ENCODE measurements at places on chromosomes 5 and 9.

DNA sequence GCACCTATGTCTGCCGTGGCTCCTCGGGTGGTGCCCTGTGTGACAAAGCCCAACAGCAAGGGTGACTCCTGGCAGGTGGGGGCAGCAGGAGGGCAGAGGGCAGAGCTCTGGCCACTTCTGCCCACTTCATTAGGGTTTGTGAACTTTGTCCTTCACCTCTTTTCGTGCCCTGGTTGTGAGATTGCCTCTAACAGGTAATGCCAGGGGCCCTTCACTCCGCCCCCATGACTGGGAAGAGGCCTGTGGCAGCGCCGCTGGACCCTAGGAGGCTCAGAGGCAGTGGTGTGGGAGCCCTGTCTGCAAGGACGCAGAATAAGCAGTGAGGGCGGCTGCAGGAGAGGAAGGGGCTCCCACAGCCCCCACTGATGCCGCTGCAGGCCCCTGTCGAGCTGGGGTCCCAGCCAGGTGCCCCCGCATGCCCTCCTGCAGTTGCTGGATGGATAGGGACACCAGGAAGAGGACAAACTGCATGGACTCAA lies 108.7 kb upstream of the LMX1B start:
- no peak for DNase-seq

DNA sequence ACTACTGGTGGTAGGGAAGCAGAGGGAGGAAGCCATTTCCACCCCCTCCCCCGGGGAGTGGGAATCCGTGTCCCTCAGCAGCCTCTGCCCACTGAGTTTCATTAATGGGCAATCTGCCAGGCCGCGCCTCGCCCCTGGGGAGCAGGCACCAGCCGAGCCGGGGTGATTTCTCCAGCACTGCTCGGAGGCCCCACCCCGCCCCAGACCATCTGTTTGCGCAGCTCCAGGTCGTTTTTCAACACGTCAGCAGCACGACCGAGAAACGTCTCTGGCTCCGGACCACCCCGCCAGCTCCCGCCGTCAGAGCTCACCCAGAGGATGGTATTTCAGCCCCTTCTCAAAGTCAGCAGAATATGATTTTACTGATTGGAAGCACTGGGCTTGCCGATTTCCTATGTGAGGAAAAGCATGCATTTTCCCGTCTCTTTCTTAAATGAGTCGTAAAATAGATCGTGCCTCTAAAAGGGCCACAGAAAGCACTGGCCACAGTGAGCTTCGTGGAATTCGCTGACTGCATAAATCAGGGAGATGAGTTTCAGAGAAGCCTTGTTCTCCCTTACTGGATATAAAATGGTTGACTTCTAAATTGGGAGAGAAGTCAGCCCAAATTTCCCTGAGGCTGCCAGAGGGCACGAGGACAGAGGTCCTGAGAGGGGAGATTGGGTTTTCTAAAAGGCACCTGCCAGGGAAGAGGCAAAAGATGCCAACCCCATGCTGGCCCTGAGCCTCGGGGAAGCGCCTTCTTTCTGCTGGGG lies 47.0 kb downstream of the OLFM1 start:
- no peak for DNase-seq

- no peak for DNase-seq
Measured at GRCh38 chr5:105639511-105639910, 2031.2 kb downstream of the EFNA5 start.

- DNase-seq: peak; percentile 78
Measured at GRCh38 chr5:180209137-180209581, at the start of gene RASGEF1C. Gene RASGEF1C (minus strand): TSS chr5:180209211. CDS start chr5:180138052, 71,159 bp downstream.
